Effector memory CD8-positive, alpha-beta T cell (primary cell): ENCODE measurements at places on chromosomes 1 and 21.
A peak's percentile ranks its signal among the peaks of the same experiment; 100 is the strongest.

GRCh38 chr1:7384679-7385078 lies 386.4 kb upstream of the VAMP3 start:
- DNase-seq = no peak

DNA sequence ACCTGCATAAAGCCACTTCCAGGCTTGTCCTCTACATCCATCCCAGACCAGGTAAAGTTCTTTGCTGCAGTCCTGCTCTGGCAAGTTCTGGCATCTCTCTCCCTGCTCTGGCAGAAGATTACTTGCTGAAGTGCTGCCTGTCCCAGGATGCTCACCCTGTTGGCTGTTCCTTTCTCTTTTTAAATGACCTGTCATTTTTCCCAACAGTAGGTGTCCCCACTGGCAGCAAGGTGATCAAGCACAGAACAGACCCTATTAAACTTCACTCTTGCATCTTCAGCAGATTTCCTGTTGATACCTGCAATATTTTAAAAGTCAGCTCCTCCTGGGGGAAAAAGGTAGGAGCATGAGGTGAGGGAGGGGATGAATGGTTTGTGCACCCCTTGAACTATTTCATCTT lies 332.6 kb downstream of the PBX1 start:
- DNase-seq = no peak

DNA sequence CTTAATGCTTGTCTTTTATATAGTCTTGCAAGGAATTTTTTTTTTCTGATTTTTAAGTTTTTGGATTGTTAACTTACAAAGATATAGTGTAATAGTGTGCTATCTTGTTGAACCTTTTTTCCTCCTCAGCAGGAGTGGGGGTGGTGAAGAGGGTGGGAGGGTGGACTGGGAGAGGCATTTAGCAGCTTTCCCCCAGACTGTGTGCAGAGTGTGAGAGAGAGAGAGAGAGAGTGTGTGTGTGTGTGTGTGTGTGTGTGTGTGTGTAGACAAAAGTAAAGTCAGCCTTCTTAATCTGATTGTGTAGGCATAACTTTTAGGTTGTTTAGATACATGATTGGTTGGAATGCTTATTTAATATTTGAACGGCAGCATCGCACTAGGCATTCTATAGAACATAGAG lies 4.9 kb downstream of the CAMTA1 start:
- no peak for DNase-seq

- DNase-seq = no peak
Measured at GRCh38 chr1:224762046-224762445, 145.9 kb downstream of the CNIH3 start.

- DNase-seq = no peak
Measured at GRCh38 chr1:169739980-169740379, 6.1 kb upstream of the SELE start.

- no peak for DNase-seq
Measured at GRCh38 chr1:1063261-1063944, 10.7 kb downstream of the RNF223 start.

DNA sequence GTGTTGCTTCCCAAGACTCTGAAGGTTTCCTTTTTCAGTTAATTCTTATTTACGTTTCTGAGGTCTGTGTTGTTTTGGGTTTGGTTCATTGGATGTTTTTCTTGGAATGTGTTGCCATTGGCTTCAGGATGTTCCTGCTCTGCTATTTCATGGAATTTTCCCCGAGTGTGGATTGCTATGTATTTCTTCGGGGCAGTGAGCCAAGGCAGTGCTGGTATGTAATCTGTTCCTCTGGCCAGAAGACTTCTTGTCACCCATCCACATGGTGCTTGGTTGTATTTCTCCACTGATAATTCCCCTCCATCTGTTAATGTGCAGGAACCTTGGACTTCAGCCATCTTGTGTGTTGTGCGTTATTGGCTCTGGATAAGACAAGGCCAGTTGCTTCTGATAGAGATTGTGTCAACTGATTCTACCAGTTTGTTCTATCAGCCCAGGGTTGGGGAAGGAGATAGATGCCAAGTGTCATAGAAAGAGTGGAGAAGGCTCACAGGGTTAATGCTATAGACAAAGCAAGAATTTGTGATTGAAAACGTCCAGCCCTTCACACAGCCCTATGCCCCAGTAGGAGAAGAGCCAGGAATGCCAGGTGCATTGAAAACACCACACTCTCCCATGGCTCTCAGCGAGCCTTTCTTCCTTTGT lies 505.2 kb downstream of the PLPP3 start:
- no peak for DNase-seq

DNA sequence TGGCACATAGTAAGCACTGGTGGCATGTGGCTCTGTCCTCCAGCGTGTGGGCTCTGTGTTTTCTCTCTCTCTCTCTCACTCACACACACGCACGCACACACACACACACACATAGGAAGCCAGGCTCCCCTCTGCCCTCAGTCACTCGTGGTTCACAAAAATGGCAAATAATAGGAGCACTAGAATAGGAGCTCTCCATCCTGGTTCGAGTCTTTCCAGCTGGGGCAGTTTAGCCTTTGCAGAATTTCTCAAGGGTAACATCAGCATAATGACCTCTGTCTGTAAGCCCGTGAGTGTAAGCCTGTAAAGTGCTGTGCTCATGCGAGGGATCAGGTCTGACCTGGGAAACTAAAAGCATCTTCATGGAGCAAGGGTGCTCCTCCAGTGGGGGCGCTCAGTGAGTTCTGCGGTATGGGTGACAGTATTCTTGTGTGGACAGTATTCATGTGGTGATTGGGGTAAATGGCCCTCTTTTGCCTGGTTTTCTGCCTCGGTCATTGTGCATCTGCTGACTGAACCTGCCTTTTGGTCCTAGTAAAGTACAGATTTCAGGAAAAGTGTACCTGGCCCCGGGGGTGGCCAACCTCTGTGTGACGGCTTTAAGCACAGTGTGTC lies 842 bp upstream of the ZC3H12A start:
- peak; percentile 47 for DNase-seq

GRCh38 chr21:36661511-36662309 lies 37.2 kb upstream of the SIM2 start:
- no peak for DNase-seq

- DNase-seq = no peak
Measured at GRCh38 chr1:111204983-111205713, 4.7 kb upstream of the DENND2D start.

DNA sequence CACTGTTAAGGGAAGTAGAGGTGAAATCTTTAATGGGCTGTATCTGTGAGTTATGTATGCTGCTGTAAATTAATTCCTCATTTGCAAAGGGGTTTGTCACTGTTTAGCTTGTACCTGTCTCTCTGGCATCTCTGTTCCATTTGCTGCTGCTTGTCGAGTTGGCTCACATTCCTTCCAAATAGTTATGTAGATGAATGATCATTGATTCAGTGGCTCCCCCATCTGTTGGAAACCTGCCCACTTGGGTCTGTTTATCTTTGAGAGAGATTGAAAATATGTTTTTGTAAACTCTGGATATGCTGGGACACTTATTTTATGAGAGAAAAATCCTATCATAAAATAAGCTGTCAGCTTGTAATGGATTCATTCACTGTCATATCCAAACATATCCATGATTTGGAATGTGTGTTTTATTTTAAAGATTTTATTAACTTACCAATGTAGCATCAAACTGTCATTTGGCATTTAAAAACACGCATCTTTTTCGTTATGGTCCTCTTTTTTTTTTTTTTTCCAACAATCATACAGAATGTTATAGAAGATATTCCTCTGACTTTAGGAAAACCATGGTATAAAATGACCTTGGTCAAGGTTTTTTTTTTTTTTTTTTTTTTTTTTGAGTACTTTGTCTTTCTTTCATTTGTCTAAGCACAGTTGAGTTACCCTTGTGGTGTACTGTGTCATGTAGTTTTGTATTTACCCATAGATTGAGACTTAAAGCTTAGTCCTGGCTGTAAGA lies 3.5 kb downstream of the RYR2 start:
- DNase-seq = no peak

- no peak for DNase-seq
Measured at GRCh38 chr1:201488830-201489589, 17.9 kb downstream of the CSRP1 start.

DNA sequence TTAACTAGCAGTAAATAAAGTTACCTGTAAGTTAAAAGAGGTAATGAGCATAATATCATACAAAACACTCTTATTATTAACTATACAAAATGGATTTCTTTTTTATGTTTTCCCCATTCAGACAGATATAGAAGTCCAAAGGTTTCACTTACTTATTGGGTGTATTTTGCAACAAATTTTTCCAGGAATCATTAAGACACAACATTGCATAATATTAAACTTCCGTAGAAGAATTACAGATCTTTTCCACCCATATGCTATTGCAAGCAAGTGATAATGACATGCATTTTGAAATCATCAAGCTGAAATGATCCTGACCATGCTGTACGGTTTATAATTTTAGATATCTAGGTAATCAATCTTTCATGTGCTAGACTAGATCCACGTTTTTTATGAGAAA lies 957.0 kb downstream of the NCAM2 start:
- DNase-seq = no peak

DNA sequence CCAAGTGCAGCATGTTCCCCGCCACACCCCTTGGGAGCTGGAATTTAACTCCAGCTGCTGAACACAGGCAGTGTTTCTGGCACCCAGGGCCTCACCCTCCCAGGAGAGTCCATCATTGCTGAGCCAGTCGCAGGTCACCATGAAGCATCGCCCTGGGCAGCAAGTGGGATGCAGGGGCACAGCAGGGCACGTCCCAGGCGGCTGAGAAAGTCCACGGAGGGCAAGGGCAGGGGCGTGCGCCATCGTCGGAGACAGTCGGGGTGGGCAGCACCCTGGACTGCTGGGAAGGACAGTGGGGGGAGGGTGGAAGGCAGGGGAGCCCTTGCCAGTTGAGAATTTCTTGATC lies 69.2 kb upstream of the PDE9A start:
- DNase-seq = no peak

GRCh38 chr21:44317241-44317782 lies 17.5 kb downstream of the PFKL start:
- DNase-seq = no peak

DNA sequence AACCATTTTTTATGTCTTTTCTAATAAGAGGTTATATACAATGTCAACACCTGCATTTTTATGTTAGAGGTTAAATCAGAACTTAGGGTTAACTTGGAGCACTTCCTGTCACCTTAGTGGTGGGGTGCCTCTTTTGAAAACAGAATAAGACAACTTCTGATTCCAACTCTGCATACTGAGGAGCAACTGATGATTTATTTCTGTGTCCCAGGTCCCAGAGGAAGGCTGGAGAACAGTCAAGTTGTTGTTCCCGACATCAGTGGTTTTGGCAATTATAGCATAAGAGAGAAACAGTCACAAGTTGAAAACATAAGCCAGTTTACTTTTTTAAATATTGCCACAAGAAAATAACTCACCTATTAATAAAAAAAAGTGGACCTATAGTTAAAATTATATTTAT lies 871.0 kb upstream of the ADAMTS5 start:
- DNase-seq = no peak

GRCh38 chr1:207883660-207884250 lies 27.2 kb downstream of the CD34 start:
- no peak for DNase-seq

DNA sequence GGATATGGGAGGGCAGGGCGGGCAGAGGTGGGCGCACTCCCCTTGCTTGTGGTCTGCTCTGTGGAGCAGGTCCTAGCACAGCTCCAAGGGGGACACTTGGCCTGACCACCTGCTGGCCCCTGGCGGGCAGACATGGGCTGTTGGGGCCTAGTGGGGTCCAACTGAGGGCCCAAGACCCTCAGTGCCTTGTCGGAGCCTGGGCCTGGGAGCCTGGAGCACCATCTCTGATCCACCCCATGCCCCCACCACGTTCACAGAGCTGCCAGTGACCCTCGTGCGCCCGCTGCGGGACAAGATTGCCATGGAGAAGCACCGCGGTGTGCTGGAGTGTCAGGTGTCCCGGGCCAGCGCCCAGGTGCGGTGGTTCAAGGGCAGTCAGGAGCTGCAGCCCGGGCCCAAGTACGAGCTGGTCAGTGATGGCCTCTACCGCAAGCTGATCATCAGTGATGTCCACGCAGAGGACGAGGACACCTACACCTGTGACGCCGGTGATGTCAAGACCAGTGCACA lies 70.6 kb downstream of the OBSCN start:
- no peak for DNase-seq

GRCh38 chr1:218971156-218971555 lies 202.5 kb upstream of the LYPLAL1 start:
- no peak for DNase-seq

GRCh38 chr1:63322944-63323864 lies 837 bp downstream of the FOXD3 start:
- DNase-seq = no peak

- no peak for DNase-seq
Measured at GRCh38 chr1:91754348-91754747, 131.6 kb downstream of the TGFBR3 start.

- DNase-seq = no peak
Measured at GRCh38 chr1:22347854-22348760, 103.5 kb upstream of the ZBTB40 start.

DNA sequence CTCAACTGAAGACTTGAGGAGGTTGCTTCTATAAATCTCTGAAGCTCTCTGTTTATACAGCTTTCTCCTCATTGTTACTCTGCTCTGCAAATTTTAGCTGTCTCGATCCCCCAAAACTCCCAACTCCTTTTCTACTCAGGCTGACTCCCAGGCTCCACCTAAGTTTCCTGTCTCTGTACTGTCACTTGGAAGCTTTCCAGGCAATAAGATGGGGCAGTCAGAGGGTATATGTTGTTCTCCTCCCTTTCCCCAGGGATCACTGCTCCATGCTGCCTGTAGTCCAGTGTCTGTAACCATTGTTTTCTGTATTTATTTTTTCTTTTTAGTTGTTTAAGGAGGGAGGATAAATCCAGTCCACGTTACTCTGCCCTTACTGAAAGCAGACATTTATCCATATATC lies 13.4 kb downstream of the TSNAX start:
- DNase-seq = no peak

- DNase-seq = no peak
Measured at GRCh38 chr1:43477716-43478115, 24.0 kb upstream of the HYI start.

DNA sequence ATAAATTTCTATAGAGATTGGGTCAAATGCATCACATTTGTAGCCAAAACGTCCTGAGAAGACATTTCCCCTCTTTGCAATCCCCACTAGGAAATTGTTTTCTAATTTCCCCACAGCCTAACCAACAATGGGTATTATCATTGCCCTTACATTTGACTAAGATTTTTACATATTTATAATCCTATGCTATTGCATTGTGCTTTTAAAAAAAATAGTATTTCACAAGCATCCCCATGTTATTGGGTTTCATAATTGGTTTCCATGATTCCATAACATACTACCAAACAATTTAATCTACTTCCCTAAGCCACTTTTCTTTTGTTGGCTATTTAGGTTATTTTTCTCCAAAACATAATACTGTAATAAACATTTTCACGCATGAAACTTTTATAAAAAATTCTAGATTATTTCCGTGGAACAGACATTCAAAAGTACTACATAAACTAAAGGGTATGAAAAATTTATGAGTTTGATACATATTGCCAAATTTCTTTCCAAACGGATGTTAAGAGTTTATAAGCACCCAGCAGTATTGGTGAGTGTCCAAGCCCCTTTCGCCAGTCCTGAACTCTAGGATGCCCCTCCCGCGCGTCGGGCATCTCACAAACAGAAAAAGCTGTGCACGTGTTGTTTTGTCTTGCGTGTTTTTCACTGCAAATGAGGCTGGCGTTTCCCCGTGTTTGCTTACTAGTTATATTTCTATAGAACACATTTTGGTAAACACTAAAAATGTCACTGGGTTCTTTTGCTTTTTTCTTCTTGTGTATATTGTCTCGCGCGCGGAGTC lies 2.0 kb upstream of the LHX4 start:
- DNase-seq = no peak

- DNase-seq = no peak
Measured at GRCh38 chr1:13699510-13699909, 478 bp upstream of the PRDM2 start.

- DNase-seq = no peak
Measured at GRCh38 chr1:208279826-208280588, 35.8 kb upstream of the PLXNA2 start.

- no peak for DNase-seq
Measured at GRCh38 chr1:1752636-1753606, 25.3 kb downstream of the NADK start.
